ENCODE measurements at places on chromosomes 3 and 15. TPM values are rescaled to one million over a fixed set of nuclear protein-coding genes. Genes with fewer than 3 reads are reported as not detected.

RARRES1 gene
- total RNA-seq = not detected

A4GNT gene
- total RNA-seq = not detected

KLHL40 gene
- total RNA-seq = not detected

MAN2C1 gene
- 143 TPM for total RNA-seq

JAGN1 gene
- total RNA-seq = 27.9 TPM

INKA1 gene
- 0.73 TPM for total RNA-seq

CLDN11 gene
- 0.16 TPM for total RNA-seq

COX5A gene
- 322 TPM for total RNA-seq

TMEM212 gene
- not detected for total RNA-seq

IL5RA gene
- not detected for total RNA-seq

LRRK1 gene
- total RNA-seq = 1.9 TPM

GOLGA6L9 gene
- 1.1 TPM for total RNA-seq

CPEB1 gene
- not detected for total RNA-seq

CCPG1 gene
- total RNA-seq = 22.0 TPM

SEMA3F gene
- total RNA-seq = 0.09 TPM
